Transverse colon (tissue), 4 donors: ENCODE measurements at places on chromosomes 7 and 10. TPM values are rescaled to one million over a fixed set of nuclear protein-coding genes. Genes with fewer than 3 reads are reported as not detected.

The NRAP gene
- total RNA-seq: 1.1 TPM

GRCh38 chr10:24209946-24210491 lies 1.1 kb downstream of the KIAA1217 start:
- DNase-seq: no peak

The CDNF gene
- 2.2 TPM for total RNA-seq

The CTNNA3 gene
- total RNA-seq: 2.1 TPM

GRCh38 chr10:11177381-11177780 lies 159.7 kb downstream of the CELF2 start:
- DNase-seq: no peak

GRCh38 chr10:79947083-79947415 lies 1.9 kb downstream of the SFTPD start:
- no peak for DNase-seq

- DNase-seq: no peak
Measured at GRCh38 chr10:31121757-31122577, 90.3 kb upstream of the ZNF438 start.

DNA sequence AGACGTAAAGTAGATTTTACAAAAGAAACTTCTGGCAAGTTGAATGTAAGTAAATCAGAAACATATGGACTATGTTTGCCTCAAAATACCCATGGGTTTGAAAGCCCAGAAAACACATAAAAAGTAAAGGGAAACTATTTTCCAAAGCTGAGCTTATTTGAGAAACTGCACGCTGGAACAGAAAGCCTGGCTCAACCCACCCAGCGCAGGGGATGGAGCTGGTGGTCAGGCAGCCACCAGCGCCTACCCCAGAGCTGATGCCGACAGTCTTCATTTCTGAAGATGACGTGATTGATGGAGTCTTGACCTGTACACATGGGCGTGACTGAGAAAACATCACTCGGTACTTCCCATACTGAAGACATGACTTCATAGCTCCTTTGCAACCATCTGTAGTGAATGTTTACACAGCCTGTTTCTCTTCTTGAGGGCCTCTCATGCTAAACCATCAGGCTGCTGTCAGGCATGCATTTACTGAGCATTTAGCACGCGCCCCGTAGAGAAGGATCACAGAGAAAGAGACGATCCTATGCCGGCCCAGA lies 232.6 kb upstream of the AUTS2 start:
- DNase-seq: no peak

- DNase-seq: peak; percentile 28
Measured at GRCh38 chr7:132500727-132501440, 75.4 kb downstream of the PLXNA4 start.

The GPC2 gene
- 17.2 TPM for total RNA-seq
